ENCODE measurements at places on chromosomes 7 and 10.

- no peak for DNase-seq
Measured at GRCh38 chr7:90824386-90825307, 228.5 kb downstream of the CDK14 start.

GRCh38 chr10:23412223-23412622, 26.7 kb upstream of the OTUD1 start:
- DNase-seq = no peak

DNA sequence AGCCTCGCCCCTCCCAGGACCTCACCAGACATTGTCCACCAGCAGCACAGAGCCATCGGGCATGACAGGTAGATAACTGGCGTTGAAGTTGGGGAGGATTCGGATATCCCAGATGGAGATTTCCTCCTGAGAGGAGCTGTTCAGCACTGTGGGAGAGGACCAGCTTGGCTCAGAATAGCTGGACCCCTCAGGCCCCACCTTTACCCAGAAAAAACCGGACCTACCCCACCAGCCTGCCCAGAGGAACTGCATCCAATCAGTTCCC, 1.5 kb downstream of the TRAPPC14 start:
- no peak for DNase-seq

DNA sequence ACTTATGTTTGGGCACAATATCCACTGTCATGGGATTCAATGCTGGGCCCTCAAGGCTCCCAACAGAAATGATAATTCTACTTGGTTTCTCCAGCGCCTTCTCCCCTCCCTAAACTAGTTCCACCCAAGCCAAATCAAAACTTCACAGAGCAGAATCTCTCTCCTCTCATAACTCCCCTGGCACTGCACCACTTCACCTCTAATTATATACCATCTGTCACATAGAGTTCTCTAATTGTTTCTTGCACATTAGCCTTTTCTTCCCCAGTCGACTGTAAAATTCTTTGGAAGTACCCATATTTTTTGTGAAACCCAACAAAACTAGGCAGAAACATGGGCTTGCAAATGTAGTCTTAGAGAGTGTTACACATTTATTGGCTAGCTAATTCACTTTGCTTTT, 8.1 kb downstream of the SGMS1 start:
- DNase-seq = no peak

DNA sequence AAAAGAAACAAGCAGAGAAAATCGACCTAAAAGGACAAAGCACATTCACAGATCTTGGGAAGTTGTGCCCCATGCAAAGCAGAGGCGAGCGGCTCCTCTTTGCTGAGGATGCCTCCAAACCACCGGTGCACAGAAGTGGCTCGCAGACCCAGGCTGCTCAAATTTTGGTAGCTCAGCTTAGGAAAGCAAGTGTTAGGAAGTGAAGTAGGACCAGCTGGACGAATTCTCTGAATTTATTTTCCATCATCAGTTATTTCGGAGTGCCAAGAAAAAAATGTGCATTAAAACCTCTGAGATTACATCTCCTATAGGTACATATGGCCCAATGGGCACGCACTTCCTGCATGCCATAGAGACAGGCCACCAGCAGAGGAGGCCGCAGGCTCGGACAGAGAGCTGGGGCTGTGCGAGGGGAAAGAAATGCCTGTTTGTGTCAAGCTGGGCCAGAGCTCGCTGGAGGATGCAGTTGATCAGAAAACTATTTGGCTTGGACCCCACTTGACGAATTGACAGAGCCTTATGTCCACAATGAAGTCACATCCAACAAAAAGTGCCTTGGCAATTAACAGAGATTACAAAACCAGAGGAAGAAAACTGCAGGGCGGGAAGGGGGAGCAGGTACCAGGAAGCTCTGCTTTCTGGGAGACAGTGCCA, 122.3 kb upstream of the LYZL2 start:
- DNase-seq = no peak

DNA sequence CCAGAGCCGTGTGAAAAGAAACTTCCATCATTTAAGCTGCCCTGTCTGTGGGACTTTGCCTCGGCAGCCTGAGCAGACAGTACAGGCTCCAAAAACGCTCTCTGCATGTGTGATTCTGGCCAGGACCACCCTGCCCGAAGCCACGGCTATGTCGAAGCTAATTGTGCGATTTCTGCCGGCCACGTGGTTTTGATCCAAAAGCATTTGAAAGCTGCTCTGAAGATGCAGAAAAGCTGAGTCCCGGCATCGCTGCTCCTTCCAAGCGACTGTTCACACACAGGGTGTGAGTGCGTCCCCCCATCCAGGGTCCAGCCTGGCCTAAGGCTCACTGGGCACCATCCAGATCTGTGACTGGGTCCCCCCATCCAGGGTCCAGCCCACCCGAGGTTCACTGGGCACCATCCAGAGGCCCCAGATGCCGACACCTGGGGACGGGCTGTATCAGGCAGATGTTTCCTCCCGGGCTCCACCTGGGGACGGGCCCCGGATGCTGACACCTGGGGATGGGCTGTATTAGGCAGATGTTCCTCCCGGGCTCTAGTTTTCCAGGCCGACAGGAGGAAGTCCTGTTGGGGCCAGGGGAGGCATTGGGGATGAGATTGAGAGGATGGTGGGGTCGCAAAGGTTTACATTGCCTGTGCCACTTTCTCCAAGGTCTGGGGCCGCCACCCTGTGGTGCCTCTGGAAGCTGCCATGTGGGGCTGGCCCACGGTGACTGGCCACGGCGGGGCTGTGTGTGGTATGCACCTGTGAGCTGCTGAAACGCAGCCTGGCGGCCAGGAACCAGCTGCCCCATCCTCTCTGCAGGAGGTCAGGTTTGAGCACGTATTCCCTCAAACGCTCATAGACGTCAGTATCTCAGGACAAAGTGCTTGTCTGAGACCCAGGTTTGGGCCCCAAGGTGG, 527.4 kb downstream of the DNAJB6 start:
- no peak for DNase-seq

DNA sequence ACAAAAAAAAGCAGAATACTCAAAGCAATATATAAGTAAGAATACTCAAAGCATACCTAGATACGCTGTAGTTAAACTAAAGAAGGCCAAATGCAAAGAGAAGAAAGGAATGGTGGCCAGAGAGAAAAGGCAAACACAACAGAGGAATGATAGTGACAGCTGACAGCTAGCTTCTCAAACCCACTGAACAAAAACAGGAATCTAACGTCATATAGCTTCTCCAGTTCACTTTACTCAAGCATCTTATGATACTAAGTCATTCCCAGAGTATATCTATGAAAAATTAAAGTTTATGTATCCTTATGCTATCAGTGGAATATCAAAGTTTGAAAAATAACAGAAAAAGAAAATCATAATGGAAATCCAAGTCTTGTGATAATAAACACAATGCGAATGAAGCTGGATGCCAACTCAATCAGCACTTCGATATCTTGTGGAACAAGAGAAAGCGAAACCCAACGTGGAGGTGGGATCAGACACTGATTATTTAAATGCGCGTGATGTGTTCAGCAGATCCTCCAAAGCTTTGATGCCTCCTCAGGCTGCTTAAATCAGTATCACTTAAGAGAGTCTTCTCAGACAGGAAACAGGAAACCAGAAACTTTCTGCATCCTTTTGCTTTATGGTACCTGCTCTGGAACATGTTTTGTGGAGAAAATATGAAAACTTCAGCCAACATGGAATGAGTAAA, 102.8 kb downstream of the PIP4K2A start:
- no peak for DNase-seq

DNA sequence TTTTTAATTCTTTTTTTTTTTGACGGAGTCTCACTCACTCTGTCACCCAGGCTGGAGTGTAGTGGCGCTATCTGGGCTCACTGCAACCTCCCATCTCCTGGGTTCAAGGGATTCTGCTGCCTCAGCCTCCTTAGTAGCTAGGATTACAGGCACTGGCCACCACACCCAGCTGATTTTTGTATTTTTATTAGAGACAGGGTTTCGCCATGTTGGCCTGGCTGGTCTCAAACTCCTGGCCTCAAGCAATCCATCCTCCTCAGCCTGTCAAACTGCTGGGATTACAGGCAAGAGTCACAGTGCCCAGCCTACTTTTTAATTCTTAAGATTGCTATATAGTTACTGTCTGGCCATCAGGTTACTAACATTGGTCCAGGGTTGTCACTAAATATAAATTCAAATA, 59.6 kb downstream of the ZNF277 start:
- DNase-seq = no peak

DNA sequence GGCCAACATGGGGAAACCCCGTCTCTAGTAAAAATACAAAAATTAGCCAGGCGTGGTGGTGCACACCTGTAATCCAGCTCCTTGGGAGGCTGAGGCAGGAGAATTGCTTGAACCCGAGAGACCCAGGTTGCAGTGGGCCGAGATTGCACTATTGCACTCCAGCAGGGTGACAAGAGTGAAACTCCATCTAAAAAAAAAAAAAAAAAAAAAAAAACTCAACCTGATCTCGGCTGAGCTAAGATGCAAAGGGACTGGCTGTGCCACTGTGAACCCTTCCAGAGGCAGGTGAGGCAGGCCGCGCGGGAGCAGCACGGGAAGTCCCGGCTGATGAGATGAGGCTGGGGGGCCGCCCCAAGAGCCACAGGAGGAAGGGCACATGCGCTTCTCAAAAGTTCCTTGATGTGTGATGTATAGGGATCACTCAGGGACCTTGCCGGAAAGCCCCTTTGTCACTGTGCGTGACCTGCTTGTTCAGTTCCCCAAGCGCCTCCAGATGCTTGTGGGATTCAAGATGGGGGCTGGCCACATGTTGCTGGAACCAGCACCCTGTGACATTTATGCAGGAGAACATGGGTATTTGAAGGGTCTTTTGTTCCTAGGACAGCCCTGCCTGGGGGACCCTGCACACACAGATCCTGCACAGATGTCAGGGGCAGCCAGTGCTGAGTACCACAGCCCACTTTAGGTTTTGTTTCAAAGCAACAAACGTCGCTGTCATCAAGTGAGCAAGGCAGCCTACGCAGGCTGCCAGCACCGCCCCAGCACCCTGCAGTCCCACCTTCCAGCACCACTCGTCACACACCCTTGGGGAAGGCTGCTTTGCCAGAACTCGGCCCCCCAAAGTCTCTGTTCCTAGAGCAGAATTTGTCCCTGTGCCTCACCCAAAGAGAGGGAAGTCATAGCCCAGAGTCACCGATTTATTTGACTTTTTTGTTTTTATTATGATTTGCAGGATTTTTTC, 74.8 kb upstream of the SH2B2 start:
- DNase-seq = no peak

DNA sequence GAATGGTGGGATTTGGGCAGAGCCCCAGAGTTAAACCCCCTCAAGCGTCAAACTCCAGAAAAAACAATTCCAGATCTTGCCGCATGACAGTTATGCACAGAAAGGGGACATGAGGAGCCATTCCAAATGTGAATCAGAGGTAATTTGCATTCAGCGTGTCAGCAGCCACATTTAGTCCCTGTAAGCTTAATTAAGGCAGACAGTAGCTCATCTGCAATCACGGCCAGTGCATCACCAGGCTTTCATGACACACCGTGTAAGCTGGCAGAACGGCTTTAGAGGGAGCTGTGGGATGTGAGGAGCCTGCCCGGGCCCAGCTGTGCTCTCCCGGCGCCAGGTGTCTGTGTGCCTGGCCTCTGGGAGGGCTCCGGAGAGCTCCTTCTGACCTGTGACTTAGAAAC, 18.7 kb upstream of the PRKAG2 start:
- peak; percentile 18 for DNase-seq

GRCh38 chr7:98387544-98388226, 13.2 kb downstream of the BAIAP2L1 start:
- no peak for DNase-seq

DNA sequence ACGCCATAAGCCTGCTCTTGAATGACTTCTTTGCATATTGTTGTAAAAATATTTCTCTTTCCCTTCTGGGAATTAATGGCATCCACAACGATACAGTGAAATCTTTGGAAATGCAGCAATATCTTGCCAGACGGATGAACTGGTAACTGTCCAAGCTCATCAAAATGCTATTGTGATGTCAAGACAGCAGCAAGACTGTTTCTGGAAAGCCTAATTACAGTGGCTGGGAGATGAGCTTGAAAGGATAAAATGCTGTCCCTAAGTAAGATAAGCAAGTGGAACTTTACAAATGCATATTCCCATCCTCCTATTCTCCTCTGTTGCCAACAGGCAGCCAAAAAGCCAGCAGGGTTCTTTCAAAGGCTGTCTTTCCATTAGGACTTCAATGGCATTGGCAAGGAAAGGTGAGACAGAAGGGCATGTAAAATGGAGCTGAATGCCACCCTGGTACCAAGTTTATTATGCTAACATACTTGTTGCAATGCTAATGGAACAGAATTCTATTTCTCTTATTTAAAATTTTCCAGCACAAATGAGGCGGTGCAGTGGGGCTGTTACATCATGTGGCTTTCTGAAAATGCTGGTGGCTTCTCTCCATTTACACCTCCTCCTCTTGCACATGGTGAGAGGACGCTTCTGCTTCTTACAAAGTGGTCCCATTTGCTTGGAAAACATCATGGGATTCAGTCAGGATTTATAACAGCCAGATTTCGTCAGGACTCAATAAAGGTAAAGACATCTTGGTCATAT, 178.3 kb upstream of the PTER start:
- DNase-seq = no peak

GRCh38 chr10:125343118-125343925, 183.0 kb upstream of the CTBP2 start:
- DNase-seq = no peak

GRCh38 chr7:13946181-13946580, 43.3 kb downstream of the ETV1 start:
- no peak for DNase-seq
